NCI-H1105 treated with DMSO at 0.1 percent for 48 hours (cell line): ENCODE measurements at places on chromosomes 6 and 20.

DNA sequence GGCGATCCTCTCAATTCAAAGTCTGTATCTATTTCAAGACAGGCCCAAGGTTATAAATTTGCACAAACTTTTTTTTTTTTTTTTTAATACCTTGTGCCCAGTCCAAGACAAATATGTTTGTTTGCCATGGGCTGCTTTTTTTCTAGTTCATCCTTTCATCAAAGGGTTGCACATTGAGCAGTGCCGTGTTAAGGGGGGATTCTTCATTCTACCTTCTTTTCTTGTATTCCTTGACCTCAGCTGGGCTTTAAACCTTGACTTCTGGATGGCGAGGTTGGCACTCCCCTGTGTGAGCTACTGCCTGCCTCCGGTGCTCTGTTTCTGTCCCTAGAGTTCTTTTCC, 7.4 kb downstream of the RIPK1 start:
- no peak for DNase-seq

GRCh38 chr20:54723723-54724122, 248.3 kb downstream of the DOK5 start:
- no peak for DNase-seq

- DNase-seq = no peak
These were observed 226.8 kb downstream of the EYA4 start for GRCh38 chr6:133467982-133468380.

GRCh38 chr6:38273325-38273724, 366.4 kb downstream of the BTBD9 start:
- DNase-seq = no peak

- DNase-seq = no peak
These were observed 11.4 kb upstream of the TXLNB start for GRCh38 chr6:139303185-139303584.

GRCh38 chr20:38181207-38181801, 16.2 kb upstream of the TGM2 start:
- DNase-seq = no peak
